Posterior cingulate gyrus (tissue), 11 donors: ENCODE measurements at places on chromosomes 1 and 21.

DNA sequence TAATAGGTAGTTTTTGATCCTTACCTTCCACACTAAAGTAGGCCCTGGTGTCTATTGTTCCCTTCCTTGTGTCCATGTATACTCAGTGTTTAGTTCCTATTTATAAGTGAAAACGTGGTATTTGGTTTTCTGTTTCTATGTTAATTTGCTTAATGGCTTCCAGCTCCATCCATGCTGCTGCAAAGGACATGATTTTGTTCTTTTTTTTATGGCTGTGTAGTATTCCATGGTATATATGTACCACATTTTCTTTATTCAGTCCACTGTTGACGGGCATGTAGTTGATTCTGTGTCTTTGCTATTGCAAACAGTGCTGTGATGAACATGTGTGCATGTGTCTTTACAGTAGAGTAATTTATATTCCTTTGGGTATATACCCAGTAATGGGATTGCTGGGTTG is 20.8 kb downstream of the PRCC start:
- no peak for DNase-seq

DNA sequence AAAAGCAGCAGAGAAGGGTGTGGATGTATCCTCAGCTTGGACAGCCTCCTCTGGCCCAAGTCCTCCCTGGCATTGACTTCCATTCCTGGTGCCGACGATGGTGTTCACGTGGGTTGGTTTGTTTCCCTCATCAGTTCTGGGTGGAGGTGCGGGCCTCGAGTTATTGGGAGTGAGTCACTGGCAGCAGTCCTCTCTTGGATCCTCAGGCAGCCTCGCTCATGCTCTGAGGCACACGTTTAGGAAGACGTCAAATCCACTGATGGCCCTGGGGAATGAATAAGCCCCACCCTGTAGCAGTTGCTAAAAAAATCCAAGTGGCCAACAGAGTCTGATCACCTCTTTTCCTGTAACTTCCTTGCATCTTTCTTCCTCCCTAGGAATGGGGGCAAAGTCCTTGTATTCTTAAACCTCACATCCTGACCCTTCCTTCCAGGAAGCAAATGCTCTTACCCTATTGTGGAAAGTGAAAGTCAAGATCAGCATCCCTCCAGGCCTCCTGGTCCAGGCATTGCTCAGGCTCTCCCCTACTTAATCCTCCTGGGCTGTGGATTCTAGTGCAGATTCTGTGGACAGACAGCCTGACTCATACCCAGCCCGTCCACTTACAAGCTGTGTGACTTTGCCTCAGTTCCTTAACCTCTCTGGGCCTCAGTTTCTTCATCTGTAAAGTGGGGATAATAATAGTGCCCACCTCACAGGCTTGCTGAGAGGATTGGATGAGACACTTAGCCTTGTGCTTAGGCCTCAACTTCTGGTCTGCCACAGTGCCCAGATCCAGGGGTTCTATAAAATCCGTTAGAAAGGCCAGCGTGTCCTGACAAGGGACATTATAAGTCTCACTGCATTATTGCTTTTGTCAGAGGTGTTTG is 111.1 kb downstream of the TLR5 start:
- no peak for DNase-seq

DNA sequence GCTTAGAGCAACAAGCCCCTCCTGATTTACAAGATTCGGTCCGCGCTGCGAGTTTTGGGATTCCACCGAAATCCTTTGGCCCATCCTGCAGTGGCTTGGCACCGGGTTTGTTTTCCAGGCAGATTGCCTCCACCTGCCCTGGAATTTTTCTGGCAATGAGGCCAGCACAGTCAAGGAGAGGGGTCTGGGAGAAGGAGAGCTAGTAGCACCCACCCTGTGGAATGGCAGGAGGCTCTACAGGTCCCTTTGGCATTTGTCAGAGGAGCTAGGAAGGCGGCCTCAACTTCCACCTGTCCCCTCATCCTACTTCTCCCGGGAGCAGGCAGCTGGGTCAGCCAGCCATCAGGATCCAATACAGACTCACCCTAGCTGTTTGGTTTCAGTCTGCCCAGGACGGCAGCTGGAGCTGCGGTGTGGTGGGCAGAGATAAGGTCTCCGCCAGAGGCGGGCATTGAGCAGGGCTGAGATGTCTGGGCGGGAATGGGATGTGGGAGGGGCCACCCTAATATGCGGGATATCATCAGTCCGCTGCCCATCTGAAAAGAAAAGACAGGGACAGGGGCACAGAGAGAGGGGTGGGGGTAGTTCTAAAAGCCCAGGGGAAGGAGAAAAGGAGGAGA is 37.8 kb upstream of the PRELP start:
- DNase-seq, result no peak

DNA sequence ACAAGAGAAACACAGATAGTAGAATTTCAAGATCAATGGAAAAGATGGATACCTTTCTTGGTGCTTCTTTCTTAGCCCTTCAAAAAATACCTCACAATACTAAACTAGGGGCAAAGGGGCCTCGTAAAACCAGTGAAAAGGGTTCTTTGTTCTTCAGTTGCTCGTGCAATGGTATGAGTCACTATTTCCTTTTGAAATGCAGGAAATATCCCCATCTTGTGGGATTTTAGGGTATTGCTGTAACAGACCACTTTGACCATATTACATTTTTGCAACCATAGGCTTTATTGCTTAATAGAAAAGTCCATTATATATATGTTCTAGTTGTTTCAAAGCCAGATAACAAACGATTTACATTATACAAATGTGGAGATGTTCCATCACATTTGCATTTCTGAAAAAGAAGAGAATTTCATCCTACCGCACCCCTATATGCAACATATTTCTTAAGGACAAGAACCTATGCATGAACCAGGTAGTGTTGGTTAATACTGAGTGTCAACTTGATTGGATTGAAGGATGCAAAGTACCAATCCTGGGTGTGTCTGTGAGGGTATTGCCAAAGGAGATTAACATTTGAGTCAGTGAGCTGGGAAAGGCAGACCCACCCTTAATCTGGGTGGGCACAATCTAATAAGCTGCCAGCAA is 88.6 kb upstream of the PKN2 start:
- DNase-seq, result no peak

DNA sequence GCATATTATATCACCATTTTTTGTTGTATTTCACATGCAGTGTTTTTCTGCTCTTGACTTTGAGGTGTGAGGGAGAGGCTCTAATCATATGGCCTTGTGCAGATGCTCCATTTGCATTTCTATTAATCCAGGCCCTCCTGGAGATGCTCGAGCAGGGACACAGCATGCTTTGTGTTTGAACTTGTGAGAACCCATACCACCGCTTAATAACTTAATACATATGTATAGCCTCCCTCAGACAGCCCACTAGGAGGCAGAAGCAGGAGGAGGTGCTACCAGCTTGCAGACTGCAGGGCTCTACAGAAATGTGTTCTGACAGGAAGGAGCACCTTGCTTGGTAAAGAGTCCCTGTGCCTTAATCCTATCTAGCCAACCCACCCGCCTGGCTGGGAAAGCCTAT is 155.2 kb downstream of the BARHL2 start:
- DNase-seq, result no peak

DNA sequence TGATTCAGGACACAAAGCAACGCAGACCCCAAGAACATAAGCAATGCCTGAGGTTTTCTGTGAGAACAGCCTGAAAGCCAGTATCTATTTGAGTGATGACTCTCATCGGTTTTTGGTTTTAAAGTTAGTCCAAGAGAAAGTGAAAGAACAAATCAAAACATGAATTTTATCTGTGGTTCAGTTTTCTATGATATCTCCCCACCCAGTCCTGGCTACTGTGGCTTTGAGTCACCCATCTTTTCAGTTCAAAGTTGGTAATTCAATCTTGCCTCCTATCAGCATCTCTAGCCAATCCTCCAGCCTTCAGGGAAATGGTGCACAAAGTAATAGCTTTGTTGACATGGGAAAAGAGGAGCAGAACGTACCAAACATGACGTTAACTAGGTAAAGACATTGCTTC is 40.5 kb upstream of the KRTAP19-8 start:
- DNase-seq, result no peak

DNA sequence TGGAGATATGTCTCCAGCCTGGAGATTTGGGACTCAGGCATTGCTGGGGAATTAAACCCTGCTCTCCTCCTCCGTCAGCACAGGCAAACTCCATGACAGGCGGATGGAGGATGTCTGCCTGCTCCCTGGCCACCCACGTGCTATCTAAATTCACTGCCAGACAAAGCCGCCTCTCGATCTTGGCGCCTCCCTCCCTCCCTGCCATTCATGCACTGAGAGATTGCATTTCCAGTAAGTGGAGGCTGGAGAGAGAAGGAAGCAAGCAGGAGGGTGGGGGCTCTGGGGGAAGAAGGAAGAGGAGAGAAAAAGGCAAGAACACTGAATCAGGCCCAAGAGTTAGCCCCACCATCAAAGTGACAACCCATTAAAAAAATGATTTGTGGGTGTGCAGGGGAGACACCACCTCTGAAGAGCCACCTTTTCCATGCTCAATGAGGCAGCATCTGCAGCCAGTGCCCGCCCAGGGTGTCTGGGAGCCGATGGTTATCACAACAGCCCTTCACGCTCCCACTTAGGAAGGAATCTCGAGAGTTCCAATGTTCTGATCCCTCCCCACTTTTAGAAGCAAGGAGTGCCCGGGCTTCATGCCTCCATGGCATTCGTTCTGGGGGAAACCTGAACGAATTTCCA is 183.0 kb downstream of the HIVEP3 start:
- peak; percentile 46 for DNase-seq

- no peak for DNase-seq
These were observed 31.5 kb downstream of the RIMS3 start for GRCh38 chr1:40633931-40634376.

GRCh38 chr1:42943166-42943565 is 15.5 kb downstream of the SLC2A1 start:
- DNase-seq, result no peak

DNA sequence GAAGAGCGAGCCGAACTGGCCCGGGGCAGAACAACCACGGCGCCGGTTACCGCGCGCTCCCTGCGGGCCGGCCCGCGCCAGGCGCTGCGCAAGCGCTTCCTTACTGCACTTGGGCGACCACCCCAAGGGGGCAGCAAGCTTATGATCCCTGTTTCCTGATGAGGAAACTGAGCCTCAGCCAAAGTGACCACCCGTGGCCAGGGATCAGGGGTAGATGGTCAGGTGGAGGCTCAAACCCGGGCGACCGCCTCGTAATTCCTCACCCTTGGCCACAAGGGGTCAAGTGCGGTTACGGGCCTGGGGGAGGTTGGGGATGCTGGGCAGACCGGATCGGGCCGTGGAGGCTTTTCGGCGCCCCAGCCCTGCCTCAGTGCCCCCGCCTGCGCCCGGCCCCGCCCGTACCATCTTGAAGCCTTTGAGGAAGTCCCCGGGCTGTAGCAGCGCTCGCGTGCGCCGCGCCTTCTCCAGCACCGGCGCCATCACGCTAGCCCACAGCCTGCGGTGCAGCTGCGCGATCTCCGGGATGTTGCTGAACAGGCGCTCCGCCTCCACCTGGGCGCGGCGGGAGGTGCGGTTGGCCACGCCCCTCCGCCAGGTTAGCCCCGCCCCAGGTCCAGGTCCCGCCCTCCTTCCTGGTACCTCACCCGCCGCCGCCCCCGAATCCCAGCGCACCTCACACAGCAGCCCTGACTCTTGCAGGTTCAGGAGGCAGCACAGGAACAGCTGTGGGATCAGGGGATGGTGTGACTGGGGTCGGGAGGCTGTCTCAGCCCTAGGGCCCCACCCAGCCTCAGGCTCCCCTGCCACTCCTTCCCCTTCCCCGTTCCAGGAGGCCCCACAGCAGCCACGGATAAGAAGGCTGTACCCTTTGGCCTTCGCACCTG is 5.4 kb upstream of the TNFRSF25 start:
- no peak for DNase-seq

DNA sequence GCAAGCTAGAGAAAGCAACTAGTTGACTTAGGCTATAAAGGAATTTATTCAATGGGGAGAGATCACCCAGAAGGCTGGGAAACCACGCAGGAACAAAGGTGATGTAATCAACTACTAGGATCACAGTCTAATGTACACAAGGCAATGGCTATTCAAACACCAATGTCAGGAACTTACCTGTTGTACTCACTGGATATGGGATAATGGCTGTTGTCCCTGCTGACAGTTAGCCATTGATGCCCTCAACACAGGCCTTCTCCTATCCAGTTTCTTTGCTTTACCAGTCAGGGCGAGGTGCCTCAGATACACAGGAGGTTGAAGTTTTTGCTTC is 32.3 kb downstream of the C21orf91 start:
- no peak for DNase-seq

DNA sequence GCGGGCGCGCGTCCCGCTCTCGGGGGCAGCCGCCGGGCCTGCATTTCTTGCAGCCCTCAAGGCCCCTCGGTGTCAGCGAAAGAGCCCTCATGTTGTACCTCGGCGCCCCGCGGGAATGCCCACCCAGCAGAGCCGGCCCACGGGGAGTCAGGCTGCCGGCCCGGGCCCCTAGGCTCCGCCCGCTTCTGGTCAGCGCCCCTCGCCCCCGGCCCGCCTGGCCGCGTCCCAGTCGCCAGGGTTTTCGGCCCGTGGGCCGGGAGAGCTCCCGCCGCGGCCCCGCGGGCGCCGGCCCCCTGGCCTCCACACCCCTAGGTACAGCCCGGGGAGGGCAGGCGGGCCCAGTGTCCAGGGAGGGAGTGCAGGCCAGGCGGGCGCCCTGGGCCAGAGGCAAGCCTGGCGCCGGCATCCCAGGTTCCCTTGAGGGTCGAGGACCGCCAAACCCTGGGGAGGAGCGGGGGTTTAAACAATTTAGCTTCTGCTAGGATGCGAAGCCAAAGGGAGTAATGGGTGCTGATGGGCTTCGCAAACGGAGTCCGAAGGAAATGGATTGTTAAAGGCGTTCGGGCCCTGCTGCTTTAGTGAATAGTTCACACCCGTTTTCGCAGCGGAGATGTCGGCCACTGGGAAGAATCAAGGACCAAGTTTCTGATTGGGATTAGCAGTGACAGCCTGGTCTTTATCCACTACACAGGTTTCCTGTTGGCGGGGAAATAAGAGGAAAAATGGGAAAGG is 486 bp upstream of the KCNA3 start:
- no peak for DNase-seq

GRCh38 chr1:26084091-26084561 is 16.7 kb upstream of the TRIM63 start:
- no peak for DNase-seq

GRCh38 chr1:119391749-119392148 is 23.2 kb downstream of the HAO2 start:
- no peak for DNase-seq

DNA sequence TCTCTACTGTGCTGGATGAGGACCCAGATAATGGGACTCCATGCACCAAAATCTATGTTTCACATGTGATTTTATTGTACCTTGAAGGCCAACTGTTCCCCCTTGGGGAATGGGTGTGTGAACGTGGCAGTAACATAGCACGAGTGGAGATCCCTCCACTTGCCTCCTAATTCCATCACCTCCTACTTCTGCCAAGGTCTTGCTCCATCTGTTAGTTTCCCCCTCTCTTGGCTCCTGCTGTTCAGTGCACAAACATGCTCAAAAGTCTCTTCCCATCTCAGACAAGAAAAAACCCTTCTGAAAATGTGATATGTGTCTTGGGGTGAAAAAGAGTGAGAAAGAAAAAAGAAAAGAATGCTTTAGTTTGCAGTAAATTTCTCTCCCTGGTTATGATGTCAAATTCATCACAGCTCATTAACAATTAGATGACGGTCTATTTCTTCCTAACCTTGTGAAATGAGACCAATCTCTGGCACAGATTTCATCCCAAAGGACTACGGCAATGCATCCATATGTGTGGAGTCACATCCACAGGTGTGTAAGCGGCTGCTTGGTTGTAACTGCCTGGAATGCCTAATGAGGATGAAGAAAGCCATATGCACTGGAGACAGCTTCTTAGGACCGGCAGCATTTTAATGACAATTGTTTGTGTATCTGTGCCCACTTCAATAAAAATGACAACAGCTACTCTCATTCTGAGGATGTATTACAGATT is 79.3 kb upstream of the DIRAS3 start:
- no peak for DNase-seq
